Bronchial epithelial cell (primary cell): ENCODE measurements at places on chromosomes 2 and 18. TPM values are rescaled to one million over a fixed set of nuclear protein-coding genes. Genes with fewer than 3 reads are reported as not detected.

- DNase-seq, result peak; percentile 77
These were observed 385.4 kb upstream of the SYT4 start for GRCh38 chr18:43662657-43663056.

DNA sequence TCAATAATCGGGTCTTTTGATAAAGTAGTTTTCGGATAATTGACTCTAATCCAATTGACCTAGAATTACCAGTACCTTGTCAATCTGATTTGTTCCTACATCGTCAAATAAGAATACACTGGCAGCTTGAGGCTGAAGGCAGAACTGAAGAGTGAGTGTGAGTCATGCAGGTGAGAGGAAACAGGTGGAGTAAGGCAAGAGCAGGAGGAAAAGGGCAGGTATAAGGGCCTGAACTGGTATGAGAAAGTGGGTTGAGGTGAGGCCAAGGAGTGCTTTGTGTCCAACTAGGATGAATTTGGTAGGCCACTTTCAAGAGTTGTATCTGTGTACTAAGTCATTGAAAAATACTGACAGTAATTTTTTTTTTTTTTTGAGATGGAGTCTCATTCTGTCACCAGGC is 186.0 kb downstream of the ZNF385B start:
- DNase-seq, result peak; percentile 20

Gene PNO1
- total RNA-seq, result 13.2 TPM in 2 replicates

DNA sequence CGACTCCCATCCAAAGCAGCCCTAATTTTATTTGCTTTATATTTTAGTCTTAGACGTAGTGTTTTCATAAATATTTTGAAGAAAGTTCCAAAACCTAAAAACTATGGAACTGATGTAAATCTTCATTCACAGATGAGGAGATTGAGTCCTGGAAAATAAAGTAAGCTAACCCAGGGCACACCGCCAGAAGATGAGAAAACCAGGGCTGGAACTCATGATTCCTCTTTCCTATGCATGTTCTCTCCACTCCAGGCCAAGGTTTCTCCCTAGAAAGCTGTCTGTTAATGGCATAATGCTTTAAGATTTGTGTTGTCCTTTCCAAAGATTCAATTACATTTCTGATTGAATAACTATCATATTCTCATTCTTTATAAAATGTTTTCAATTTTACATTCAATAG is 78.4 kb upstream of the ZC3H15 start:
- DNase-seq, result no peak

Gene GREB1L
- 0.79 and 0.90 TPM in 2 replicates for total RNA-seq
